ENCODE measurements at places on chromosomes 11 and 22. TPM values are rescaled to one million over a fixed set of nuclear protein-coding genes. Genes with fewer than 3 reads are reported as not detected.
A peak's percentile ranks its signal among the peaks of the same experiment; 100 is the strongest.

Gene APOL6
- 7.7 TPM for total RNA-seq

Gene TEX54
- total RNA-seq: not detected

DNA sequence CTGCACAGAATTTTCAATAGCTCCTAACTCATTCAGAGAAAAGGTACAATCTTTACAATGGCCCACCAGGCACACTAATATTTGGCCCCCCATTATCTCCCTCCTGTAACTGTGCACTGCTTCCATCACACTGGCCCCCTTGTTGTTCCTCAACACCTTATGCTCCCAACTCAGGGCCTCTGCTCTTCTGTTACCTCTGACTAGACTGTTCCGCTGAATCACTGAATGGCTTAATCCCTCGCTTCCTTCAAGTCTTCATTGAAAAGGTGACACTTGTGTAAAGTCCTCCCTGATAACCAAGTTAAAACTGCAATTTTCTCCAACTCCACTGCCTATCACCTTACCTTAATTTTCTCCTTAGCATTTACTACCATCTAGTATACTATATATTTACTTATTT lies 21.8 kb downstream of the PIK3C2A start:
- DNase-seq: no peak

Gene SCGB1C1
- total RNA-seq: not detected

- DNase-seq: no peak
Observed at GRCh38 chr11:117538263-117539135, 210.8 kb downstream of the CEP164 start.

DNA sequence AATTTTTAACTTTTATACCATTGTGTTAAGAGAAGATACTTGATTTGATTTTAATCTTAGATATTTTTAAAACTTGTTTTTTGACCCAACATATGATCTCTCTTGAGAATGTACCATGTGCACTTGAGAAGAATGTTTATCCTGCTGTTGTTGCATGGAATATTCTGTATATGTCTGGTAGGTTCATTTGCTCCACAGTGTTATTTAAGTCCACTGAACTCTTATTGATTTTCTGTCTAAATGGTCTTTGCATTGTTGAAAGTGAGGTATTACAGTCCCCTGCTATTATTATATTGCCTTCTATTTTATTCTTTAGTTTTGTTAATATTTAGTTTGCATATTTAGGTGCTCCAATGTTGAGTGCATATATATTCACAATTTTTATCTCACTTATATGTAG lies 397.3 kb upstream of the CCDC179 start:
- no peak for DNase-seq

Gene CDC42BPG
- 0.11 TPM for total RNA-seq

DNA sequence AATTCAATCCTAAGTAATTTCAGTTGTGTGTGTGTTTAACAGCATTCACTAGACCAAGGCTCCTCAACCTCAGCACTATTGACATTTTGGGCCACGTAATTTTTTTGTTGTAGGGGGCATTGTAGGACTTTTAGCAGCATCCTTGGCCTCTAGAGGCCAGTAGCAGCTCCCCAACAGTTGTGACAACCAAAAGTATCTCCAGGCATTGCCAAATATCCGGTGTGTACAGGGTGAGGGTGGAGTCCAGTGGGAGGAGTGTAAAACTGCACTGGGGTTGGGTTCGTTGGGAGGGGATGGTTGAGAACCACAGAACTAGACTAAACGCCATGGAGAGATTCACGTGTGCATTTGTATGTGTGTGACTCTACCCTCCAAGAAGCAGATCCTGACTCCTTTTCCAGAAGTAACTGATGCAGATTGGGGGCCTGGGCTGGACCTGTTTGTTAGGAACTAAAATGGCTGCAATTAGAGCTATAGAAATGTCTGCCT lies 5.9 kb upstream of the PHF21A start:
- DNase-seq: peak; percentile 76

- no peak for DNase-seq
Observed at GRCh38 chr11:30023074-30023473, 6.2 kb upstream of the KCNA4 start.

GRCh38 chr22:29009148-29009547 lies 52.5 kb downstream of the C22orf31 start:
- DNase-seq: no peak

DNA sequence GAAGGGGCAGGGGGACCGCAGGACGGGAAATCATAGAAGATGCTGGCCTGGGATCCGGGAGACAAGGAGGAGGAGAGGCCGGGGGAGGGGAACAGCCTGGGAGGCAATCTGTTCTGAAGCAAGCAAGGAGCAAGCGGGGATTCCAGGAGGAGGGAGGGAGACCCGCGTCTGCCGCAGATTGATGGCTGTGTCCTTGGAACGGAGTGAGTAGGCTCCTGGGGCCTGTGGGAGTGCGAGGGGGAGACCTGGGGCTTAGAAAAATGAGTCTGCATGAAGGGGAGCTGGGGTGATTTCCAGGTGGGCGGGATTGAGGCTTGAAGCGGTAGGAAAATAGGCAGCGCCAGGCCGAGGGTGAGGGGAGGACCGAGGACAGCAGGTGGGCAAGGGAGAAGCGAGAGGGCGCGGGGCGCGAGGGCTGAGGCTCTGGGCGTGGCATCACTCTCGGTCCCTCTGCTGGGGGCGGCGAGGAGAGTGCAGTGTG lies 1.6 kb upstream of the LRRC55 start:
- no peak for DNase-seq

DNA sequence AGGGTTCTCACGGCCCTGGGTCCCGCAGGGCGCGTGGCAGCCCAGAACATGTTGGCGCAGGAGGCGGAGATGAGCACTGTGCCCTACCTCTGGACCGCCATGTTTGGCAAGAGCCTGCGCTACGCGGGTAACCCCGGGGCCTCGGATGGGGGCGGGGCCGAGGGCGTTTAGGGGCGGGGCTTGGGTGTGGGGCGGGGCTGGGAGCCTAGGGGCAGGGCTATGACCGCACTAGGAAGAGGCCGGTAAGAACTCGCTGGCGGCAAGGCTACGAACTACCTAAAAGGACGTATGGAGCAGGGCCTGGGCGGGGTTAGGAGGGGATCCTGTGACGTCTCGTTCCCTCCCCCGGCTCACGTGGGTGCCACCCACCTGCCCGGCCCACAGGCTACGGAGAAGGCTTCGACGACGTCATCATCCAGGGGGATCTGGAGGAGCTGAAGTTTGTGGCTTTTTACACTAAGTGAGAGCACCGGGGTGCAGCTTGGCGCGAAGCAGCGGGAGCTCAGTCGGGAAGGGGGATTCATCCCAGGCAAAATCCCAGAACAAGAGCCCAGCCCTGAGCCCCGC lies 2.8 kb upstream of the LZTR1 start:
- no peak for DNase-seq

DNA sequence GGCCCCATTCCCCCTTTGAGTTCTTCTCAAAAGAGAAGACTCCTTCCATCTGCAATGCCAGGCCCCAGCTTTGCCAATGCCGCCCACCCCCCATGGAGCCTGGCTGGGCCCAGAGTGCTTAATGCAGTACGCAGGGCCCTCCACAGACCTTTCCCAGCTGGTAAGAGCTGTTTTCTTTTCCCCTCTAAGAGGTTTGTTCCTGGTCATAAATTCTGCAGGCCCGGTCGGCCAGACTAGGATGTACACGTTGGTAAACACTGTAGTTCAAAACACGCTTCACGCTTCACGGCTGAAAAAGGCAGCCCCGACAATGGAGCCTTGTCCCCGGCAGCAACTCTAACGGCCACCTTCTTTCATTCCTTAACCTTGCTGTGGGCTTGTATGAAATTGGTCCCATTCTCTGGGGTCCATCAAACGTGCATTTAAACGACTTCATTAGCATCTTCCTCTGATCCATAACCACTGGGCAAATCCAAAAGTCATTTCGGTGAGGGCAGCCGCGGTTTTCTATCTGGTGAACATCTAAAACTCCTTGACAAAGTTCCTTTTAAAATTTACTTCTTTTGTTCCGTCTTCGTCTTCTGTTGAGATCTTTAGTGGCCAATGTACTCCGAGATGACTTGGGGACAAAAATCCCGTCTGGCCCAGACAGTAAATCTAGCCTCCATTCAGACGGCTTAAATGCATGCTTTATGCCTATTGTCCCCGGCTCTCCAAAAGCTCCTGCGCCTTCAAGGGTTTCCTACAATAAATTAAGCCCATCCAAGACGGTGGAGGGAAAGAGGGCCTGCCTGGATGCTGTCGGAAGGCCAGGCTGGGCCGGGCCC lies 60.0 kb upstream of the MYEOV start:
- no peak for DNase-seq

DNA sequence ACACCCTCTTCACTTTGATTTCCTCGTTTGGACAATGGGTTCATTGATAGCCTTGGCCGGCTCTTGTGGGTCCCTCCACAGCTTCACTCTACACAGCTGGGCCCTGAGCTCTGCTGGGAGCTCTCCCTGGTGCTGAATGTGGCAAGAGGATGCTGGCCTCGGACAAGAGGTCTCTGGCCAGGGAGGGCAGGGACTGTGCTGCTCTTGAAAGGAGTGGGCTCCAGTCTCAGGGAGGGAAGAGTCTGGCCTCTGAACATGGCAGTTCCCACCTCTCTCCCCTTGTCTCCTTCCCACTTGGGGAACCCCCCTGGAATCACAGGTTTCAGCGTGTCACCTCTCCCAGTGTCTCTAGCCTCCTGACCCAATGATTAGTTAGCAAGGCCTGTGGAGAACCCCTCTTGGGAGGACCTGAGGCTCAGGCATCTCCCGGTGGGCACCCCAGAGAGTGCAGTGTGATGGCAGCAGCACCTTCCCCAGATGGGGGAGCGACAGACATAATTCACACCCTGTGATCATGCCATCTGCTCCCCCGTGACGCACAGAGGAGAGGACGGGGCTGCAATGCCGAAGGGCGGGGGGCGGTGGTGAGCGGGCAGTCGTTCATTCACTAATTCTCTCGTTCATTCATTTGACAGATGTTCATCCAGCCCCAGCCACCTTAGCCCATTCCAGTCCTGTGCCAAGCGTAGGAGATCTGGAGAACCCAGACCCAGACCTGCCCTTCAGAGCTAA lies 2.8 kb upstream of the CABP7 start:
- DNase-seq: peak; percentile 73

Gene DUSP8
- not detected for total RNA-seq

Gene YAP1
- 118 TPM for total RNA-seq

DNA sequence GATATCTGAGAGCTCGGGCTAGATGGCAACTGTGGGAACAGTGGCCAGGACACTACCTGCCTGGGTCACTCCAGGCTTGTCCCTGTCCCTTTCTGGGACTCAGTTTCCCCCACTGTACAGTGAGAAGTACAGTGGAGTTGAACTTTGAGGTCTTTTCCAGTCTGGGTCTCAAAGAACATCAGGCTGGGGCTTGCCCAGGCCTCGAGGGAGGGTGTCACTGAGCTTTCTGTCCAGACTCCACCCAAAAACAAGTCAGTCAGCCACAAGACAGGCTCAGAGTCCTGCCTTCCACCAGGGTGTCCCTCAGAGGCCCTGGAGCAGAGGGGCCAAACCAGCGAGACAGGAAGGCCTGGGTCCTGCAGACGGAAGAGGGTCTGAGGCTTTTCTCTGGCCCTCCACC lies 2.0 kb upstream of the PLA2G3 start:
- DNase-seq: no peak

DNA sequence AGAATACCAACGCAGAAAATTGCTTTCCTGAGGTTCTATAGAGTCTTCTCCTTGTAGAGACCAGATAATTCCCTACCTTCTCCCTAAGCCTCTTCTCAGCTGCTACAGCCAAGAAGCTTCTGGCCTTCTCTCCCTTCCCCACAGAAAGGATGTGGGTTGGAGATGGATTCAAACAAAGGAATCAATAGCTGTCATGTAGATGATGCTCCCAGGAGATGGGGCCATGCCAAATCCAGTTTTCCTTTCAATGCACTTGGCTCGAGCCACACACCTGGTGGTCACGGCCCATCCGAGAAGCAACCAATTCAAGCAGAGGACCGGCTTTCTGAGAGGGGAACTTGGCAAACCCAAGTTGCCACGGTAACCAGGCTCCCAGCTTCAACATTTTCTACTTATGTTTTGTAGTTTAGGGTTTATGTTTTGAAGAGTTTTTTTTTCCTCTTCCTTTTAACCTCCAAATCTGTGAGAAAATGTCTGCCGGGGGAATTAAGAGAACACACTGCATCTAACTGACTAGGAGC lies 31.3 kb upstream of the OPCML start:
- no peak for DNase-seq

DNA sequence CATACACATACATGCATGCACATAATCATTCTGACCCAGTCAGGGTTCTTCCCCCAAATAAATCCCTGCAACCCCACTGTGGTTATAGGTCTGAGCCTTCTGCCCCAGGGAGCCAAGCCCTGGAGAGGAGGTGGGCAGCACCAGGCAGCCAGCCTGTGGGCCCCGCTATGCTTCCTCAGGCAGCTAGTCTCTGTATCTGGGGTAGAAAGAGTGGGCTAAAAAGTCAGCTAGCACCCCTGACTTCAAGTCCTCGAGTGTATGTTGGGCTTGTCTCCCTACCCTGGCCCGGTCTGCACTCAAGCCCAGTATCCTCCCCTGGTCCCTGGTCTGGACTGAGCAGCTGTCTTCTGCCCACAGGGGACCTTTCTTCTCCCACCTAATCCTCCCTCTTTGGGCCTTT lies 28.0 kb downstream of the KCNQ1OT1 start:
- no peak for DNase-seq

Gene GP1BB
- 22.1 TPM for total RNA-seq

DNA sequence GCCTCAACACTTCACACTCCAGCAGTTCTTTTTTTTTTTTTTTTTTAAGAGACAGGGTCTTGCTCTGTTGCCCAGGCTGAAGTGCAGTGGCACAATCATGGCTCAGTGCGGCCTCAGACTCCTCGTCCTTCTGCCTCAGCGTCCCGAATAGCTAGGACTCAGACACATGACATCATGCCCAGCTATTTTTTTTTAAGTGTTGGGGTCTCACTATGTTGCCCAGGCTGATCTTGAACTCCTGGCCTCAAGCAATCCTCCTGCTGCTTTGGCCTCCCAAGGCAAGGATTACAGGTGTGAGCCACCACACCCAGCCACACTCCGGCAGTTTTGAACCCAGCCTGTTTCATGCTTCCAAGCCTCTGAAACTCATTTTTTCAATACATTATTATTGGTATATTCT lies 3.7 kb downstream of the PPP2R1B start:
- DNase-seq: no peak

DNA sequence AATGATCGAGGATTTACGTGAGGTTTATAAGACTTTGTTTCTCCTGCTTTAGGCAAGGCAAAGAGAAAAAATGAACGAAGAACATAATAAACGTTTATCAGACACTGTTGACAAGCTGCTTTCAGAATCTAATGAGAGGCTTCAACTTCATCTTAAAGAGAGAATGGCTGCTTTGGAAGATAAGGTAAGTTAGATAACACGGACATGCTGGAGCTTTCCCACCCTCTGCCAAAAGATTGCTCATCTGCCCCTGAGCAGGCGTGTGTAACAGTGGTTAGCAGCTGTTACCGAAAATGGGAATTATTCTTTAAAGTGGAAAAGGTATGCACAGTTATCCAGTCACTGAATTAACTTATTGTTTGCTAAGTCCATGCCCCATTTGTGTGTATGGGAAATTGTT lies 62.8 kb upstream of the CTTN start:
- no peak for DNase-seq

Gene TSSK2
- not detected for total RNA-seq

Data from LHCN-M2 (cell line).